Muscle of leg (tissue), 16 donors: ENCODE measurements at places on chromosomes 7 and 10. TPM values are rescaled to one million over a fixed set of nuclear protein-coding genes. Genes with fewer than 3 reads are reported as not detected.

Gene WNT8B
- not detected for polyA plus RNA-seq

Gene ATAD1
- 27.9 TPM for polyA plus RNA-seq

DNA sequence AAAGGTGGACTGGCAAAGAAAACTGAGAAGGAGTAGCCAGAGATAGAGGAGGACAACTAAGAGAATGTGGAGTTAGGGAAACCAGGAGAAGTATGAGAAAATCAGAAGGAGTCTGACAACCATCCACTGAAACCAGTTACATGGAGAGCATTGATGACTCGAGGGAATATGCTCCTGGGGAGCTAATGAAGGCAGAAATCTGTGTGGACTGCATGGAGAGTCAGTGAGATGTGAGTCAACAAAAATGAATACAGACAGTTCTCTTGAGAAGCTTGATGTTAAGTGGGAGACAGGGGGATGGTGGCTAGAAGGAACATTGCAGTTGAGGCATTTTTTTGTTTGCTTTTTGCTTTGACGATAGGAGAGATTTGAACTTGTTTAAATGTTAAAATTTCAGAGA, 34.3 kb upstream of the ZNF32 start:
- H3K4me3 ChIP-seq, result no peak overlapping the region
- no peak for DNase-seq
- H3K4me1 ChIP-seq, result peaks cover 22% of the 10 kb centered on the region
- no peaks in the 10 kb centered on the region for H3K36me3 ChIP-seq
- no peaks in the 10 kb centered on the region for H3K27me3 ChIP-seq

DNA sequence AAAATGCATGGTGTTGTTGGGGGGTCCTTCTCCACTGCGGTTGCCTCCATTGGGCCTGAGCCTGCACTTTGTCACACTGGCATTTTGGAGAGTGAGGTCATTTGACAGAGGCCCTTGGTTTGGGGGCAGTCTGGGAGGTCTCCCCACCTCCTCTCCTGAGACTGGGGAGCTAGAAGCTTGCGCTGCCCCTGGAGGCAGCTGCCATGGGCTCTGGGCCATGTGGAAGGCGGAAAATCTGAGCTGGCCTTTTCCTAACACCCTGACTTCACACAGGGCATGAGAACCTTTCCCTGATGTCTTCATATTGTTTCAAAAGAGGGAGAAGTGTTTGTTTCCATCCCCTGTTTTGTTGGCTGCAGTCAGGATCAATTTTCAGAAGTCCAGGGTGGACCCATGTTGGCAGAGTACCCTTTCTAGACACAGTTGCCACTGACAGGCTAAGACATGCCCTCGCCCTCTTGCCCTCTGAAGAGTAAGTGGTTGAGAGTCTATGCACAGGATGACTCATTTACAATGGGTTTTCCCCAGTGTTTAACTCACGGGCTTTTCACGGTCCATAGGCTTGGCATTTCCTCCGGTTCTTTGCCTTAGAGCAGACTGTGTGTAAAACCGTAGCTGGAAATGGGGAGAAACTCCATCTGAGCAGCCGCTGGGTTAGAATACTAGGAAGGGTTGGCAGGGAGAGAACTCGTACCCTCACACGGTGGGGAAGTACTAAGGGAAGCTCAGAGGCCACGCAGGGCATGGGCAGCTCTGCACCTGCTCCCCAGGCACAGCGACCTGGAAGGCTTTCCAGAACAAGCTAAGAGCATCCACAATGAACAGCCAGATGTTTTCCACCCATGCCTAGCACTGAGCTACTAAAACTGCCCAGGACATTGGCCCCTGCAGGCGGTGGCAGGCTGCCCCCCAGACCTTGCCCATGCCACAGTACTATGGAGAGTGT, 655.0 kb downstream of the SDK1 start:
- peak; percentile 30 for DNase-seq
- H3K36me3 ChIP-seq, result no peaks in the 10 kb centered on the region
- H3K4me3 ChIP-seq, result no peak overlapping the region
- H3K27me3 ChIP-seq, result no peaks in the 10 kb centered on the region
- H3K4me1 ChIP-seq, result peaks cover 25% of the 10 kb centered on the region

DNA sequence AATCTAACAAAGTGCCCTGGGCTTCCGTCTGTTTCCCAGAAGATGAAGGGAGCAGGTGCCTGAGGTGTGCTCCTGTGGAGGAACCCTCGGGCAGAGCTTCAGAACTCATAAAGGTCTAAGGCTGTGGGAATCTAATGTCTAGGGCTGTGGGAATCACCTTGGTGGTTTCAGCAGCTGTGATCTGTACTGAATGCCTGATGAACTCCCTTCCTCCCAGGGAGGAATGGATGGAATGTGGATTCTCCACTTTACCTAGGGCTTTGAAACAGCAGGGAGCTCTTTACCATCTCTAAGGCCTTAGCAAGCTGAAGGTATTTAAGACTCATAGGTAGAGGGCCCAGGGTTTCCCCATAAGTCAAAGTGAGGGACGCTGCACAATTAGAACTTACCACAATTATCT, 36.0 kb upstream of the SEMA3E start:
- no peaks in the 10 kb centered on the region for H3K4me1 ChIP-seq
- no peak for DNase-seq
- H3K27ac ChIP-seq, result no peak overlapping the region
- H3K36me3 ChIP-seq, result no peaks in the 10 kb centered on the region
- no peak overlapping the region for H3K4me3 ChIP-seq

GRCh38 chr10:75379212-75379724, 22.3 kb downstream of the ZNF503 start:
- DNase-seq, result no peak
- H3K4me1 ChIP-seq, result no peaks in the 10 kb centered on the region
- no peak overlapping the region for H3K4me3 ChIP-seq
- H3K27me3 ChIP-seq, result peaks cover 2% of the 10 kb centered on the region

DNA sequence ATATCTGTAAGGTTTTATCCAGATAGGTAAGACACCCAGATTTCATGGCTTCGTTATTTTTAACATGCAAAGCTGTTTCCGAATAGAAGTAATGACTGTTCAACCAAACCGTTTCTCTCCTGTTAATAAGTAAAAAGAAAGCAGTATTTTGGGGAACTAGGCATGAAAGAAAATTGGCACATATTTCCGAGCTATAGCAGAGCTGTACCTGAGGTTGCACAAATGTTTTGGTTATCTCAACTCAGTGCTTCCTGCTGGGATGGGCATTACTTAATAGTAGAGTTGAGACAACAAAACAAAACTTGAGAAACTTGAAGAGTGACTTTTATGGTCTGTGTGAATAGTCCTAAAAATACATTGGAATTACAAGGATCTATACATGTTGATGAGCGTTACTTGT, 564.3 kb upstream of the SORCS1 start:
- no peak overlapping the region for H3K27ac ChIP-seq
- H3K36me3 ChIP-seq, result no peaks in the 10 kb centered on the region
- no peaks in the 10 kb centered on the region for H3K27me3 ChIP-seq
- H3K4me3 ChIP-seq, result no peak overlapping the region

GRCh38 chr7:97697396-97697795, 34.5 kb upstream of the TAC1 start:
- no peaks in the 10 kb centered on the region for H3K36me3 ChIP-seq
- H3K4me1 ChIP-seq, result no peaks in the 10 kb centered on the region
- no peak overlapping the region for H3K27ac ChIP-seq
- H3K4me3 ChIP-seq, result no peak overlapping the region

GRCh38 chr7:33075818-33076518, 13.4 kb upstream of the NT5C3A start:
- no peak overlapping the region for H3K4me3 ChIP-seq
- H3K4me1 ChIP-seq, result no peaks in the 10 kb centered on the region
- no peak for DNase-seq
- H3K36me3 ChIP-seq, result no peaks in the 10 kb centered on the region
- no peak overlapping the region for H3K27ac ChIP-seq

- peaks cover 6% of the 10 kb centered on the region for H3K4me1 ChIP-seq
- no peak overlapping the region for H3K27ac ChIP-seq
- H3K4me3 ChIP-seq, result no peak overlapping the region
- no peak for DNase-seq
These were observed 78.1 kb downstream of the CALN1 start for GRCh38 chr7:72334066-72334465.
